Right ventricle myocardium inferior (tissue), 1 donor: ENCODE measurements at places on chromosomes 11 and 22. TPM values are rescaled to one million over a fixed set of nuclear protein-coding genes. Genes with fewer than 3 reads are reported as not detected.

DNA sequence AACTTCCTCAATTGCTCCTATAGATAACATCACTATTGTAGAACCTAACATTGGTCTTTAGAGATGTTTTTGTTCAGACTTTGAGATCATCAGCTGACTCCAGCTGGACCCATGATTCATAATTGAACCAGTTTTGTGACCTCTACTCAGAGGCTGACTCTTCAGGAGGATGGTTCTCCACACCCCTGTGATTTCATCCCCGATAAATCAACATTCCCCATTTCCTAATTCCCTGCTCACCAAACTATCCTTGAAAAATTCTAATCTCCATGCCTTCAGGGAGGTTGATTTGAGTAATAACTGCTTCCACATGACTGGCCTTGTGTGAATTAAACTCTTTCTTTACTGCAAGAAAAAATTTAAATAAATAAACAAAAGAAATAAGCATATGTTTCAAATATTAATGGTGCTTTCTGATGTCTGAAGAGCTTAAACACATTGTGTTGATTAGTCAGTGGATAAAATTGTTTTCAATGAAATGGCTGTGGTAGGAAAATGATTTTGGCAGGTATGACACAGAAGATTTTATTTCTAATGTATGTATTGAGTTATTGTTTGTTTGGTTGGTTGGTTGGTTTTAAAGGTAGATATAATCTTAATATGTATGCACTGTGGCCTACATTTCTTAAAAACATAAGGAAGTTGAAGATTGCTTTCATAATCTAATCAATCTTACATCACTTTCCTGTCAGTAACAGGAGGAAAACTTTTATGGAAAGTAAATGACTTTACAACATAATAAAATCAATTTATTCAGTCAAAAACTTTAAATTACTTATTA, 427.9 kb upstream of the CCDC179 start:
- DNase-seq, result no peak

EIF4ENIF1 gene
- 30.5 TPM for total RNA-seq

GNG3 gene
- total RNA-seq, result not detected

GRCh38 chr22:39994566-39995392, at the start of gene FAM83F:
FAM83F (plus strand) TSS chr22:39994954; CDS start chr22:39995043, 89 bp downstream.
- DNase-seq, result no peak

APLNR gene
- total RNA-seq, result 18.4 TPM

TSKU gene
- total RNA-seq, result 16.2 TPM

DNA sequence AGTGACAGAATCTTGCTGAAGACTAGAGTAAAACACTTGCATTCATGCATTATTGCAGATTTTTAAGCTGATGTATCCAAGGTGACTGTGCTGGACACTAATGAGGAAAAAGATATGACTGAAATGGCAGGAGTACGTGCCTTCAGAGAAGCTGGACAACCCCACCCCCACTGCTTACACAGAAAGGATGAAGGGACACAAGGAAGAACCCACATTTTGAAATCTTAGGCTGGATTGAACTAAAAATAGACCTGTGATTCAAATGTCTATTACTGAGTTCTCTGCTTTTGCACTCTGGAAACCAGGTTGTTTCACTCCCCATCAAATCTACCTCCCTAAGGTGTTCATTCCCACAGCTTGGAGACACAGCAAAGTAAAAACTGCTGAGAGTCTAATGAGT, 117.1 kb downstream of the KCNC1 start:
- DNase-seq, result no peak

TNNI2 gene
- 0.35 TPM for total RNA-seq

GRCh38 chr11:76397383-76397782, 16.3 kb downstream of the GVQW3 start:
- no peak for DNase-seq

DNA sequence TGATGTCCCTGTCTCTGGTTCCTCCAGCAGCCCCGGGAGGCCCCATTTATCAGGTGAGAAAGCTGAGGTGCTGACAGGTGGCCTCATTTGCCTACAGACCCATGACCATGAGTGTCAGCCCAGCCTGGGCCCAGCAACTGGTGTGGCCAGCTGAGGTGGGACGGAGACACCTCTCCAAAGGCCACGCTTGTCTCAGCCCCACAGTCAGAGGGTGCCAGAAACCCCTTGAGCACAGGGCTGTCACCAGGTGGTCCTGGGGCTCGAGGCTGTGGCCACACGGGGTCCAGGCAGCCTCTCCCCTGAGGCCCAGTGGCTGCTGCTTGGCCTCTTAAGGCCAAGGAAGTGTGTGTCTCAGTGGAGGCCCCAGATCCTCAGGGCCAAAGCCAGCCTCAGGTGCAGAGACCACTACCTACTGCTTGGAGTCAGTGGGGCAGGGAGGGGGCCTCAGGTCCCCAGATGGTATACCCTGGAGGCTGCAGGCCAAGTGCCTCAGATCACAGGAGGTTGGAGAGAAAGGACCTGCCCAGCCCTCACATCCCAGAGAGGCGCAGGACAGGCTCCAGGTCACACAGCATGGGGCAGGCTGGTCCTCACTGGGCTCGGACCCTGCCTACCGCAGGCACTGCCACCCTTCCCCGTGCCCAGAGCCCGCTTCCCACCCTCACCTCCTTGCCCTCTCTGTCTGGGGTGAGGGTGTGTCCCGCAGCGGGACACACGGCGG, 11.4 kb downstream of the RAB3IL1 start:
- DNase-seq, result peak; percentile 61

GRCh38 chr11:134176284-134176683, 47.5 kb downstream of the NCAPD3 start:
- no peak for DNase-seq

HBE1 gene
- total RNA-seq, result not detected

DNA sequence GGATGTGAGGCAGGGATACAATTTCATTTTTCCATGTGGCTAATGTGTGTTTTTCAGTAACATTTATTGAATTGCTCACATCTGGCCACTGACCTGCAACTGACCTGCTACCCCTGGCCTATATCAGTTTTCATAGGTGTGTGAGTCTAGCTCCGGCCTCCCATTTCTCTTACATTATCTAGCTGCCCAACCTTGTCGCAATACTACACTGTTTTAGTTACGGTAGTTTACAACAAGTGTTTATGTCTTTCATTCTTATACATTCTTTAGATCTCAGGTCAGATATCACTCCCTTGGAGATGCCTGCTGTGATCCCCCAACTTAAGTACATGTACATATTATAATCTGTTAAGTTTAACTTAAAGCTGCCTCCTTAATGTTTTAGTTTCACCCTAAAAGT, 2.3 kb upstream of the CYB5R2 start:
- DNase-seq, result no peak

DNA sequence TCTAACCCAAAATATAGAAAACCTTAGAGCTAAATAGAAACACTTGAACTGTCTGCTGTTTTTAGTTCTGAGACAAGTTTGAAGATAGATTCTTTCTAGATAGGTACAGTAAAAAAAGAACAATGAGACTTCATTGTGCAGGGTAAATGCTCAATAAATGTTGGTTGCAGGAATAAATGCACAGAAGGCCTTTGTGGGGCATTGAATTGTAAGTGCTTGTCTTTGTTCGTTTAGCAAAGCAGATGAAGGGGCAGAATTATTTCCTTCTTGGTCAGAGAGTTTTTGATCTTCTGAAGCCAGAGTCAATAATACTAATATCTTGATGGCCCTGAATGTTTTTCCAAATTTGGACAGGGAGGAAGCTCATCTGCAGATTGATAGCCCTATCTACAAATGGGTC, 340.4 kb downstream of the OPCML start:
- DNase-seq, result no peak

AIFM3 gene
- total RNA-seq, result 0.65 TPM

- DNase-seq, result peak; percentile 17
These were observed 285.9 kb downstream of the TBC1D22A start for GRCh38 chr22:47048123-47049077.

- no peak for DNase-seq
These were observed 99.2 kb downstream of the BBOX1 start for GRCh38 chr11:27139742-27140367.

GALNT18 gene
- total RNA-seq, result 22.9 TPM

TMEM134 gene
- total RNA-seq, result 85.3 TPM

MYOD1 gene
- total RNA-seq, result 0.27 TPM

CSRP3 gene
- 1,720 TPM for total RNA-seq
